Left cardiac atrium (tissue), 4 donors: ENCODE measurements at places on chromosomes 13 and 19. TPM values are rescaled to one million over a fixed set of nuclear protein-coding genes. Genes with fewer than 3 reads are reported as not detected.

The LENG1 gene
- total RNA-seq = 7.2 TPM

The PBX4 gene
- total RNA-seq = 0.35 TPM

The LMTK3 gene
- total RNA-seq = 2.0 TPM

The CEACAM20 gene
- total RNA-seq = not detected

The LHB gene
- 0.55 TPM for total RNA-seq

The NLRP7 gene
- total RNA-seq = not detected

The ZNF536 gene
- 1.2 TPM for total RNA-seq

The POU4F1 gene
- total RNA-seq = not detected

The SERTAD1 gene
- 17.0 TPM for total RNA-seq
